Keratinocyte (primary cell): ENCODE measurements at places on chromosomes 5 and 9.

DNA sequence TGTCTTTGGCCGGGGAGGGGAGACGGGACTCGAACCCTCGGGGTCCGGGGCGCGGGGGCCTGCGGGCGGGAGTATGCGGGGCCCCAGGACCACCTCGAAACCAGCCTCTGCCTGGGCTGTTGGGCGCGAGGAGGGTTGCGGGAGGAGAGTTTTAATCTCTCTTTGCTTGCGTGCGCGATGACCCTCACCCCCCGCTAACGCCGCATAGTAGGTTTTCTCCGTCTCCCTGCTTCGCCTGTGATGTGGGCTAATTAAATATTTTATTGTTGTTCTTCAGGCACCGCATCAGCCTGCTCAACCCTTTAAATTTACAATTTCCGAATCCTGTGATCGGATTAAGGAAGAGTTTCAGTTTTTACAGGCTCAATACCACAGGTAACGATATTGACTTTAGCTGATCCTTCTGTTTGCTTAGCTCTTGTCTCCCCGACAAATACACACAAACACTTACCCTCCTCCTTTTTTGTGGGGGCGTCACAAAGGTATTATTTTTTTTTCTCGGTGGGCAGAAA lies 1.7 kb downstream of the TLE4 start:
- DNase-seq: no peak

DNA sequence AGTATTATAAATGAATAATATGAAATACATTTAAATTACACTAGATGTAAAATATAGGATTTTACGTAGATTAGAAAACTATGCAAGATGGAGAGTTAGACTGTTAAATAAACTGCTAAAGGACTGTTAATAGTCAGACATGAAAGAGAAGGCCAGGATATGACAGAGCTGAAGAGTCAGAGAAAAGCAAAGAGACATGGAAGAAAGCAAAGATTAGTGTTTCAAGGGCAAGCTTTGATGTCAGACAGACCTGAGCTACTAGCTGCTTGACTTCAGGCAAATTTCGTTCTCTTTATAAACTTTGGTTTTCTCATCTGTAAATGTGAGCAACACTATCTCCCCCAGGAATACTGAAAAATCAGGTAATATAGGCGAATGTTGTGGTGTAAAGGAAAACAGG lies 161.3 kb downstream of the RAPGEF6 start:
- DNase-seq: no peak

DNA sequence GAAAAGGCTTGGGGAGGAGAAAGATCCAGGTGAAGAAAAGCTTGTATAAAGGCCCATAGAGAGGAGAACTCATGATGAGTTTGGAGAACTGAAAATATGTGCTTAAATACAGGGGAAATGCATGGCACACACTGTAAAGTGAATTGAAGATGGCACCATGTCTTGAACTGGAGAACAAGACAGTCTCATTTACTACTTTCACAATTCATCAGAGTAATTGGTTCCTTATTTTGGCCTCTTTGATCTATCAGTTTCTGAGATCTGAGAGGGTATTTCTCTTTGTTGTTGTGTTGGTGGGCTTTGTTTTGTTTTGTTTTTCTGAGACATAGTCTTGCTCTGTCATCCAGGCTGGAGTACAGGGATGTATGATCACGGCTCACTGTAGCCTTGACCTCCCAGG lies 98.2 kb downstream of the CEMIP2 start:
- no peak for DNase-seq

DNA sequence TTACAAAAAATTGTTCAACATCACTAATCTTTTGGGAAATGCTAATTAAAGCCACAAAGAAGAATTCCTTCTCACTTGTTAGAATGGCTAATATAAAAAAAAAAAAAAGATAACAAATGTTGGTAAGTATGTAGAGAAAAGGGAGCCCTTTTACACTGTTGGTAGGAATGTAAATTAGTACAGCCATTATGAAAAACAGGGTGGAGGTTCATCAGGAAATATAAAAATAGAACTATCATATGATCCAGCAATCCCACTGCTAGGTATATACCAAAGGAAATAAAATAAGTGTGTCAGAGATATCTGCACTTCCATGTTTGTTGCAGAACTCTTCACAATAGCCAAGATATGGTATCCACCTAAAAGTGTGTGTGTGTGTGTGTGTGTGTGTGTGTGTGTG lies 83.5 kb upstream of the RGMB start:
- DNase-seq: no peak

GRCh38 chr5:133247881-133248624 lies 196.2 kb downstream of the HSPA4 start:
- no peak for DNase-seq

GRCh38 chr9:92736563-92737215 lies 27.9 kb downstream of the BICD2 start:
- DNase-seq: no peak

- no peak for DNase-seq
Measured at GRCh38 chr5:55140908-55141665, 18.9 kb upstream of the GPX8 start.

DNA sequence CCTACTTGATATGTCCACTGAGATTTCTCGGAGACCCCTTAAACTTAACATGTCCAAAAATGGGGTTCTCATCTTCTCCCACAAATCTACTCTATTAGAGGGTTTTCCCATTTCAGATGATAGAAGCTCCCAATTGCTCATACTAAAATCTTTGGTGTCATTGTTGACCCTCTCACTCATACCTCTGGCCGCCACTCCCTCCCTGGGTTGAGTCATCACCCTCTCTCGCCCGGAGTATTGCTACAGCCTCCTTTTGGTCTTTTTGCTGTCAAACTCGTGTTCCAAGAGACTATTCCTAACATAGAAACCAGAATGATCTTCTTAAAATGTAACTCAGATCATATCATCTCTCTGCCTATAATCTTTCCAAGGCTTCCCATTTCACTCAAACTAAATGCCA lies 91.0 kb upstream of the GNAQ start:
- DNase-seq: no peak

- no peak for DNase-seq
Measured at GRCh38 chr5:157459715-157460599, at the start of gene NIPAL4. Gene NIPAL4, plus strand, starts transcription at chr5:157460213. Its CDS starts 108 bp downstream, at chr5:157460321.

- DNase-seq: no peak
Measured at GRCh38 chr9:108937561-108938305, 3.5 kb downstream of the ABITRAM start.

DNA sequence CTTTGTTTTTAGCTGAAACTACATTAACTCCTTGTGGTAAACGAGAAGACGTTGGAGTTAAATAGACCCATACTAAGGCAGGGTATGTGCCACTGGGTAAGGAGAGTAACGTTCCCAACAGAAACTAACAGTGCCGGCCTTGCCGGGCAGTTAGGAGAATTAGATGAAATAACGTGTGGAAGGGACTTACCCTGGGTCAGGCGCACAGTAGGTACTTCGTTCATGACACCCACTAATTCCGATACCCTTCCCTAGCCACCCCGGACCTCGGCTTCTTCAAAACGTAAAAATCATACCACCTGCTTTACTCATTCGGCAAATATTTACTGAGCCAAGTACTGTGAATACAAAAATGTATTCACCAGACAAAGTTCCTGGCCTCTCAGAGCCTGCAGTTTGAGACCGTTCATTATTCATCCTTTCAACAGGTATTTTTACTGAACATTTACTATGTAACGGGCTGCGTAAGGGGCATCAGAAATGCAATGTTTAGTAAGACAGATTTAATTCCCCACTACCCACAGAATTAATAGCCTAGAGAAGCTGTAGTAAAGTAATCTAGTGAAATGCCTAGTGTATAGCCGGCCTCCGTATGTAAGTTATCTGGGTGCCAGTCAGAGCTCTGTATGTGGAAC lies 3.2 kb upstream of the SMIM23 start:
- no peak for DNase-seq

DNA sequence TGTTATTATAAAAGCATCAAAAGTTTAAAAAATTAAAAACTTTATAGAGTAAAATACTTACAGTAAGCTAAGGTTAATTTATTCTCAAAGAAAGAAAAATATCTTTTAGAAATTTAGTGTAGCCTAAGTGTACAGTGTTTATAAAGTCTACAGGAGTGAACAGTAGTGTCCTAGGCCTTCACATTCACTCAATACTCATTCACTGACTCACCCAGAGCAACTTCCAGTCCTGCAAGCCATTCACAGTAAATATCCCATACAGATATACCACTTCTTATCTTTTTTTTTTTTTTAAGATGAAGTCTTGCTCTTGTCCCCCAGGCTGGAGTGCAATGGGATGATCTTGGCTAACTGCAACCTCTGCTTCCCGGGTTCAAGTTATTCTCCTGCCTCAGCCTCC lies 73.1 kb upstream of the FST start:
- DNase-seq: no peak
